ENCODE measurements at places on chromosomes 1 and 21. TPM values are rescaled to one million over a fixed set of nuclear protein-coding genes. Genes with fewer than 3 reads are reported as not detected.

CLCA1 gene
- not detected for total RNA-seq

TXNDC12 gene
- 37.5 TPM for total RNA-seq

MMP23B gene
- 0.79 TPM for total RNA-seq

IKBKE gene
- 72.7 TPM for total RNA-seq

IL6R gene
- 0.66 TPM for total RNA-seq

NLRP3 gene
- 0.44 TPM for total RNA-seq

GRCh38 chr1:168084396-168085231 is 52.1 kb downstream of the GPR161 start:
- DNase-seq = peak; percentile 77

DNA sequence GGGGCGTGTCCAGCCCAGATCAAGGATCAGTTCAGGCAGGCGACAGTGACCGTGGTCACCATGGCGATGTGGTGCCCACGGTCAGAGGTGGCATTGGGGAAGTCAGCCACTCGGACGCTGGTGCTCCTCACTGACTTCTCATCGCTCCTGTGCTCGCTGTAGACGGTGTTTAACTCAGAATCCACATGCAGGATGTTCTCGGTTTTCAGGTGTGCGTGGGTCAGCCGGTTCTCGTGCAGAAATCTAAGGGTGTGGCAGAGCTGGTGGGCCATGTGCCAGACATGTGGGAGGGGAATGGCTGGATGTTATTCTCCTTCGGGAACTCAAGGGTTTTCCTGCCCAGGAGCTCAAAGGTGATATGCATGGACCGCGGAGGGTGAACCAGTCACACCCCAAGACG is 11.7 kb downstream of the OR2AJ1 start:
- no peak for DNase-seq

GRCh38 chr1:180640531-180640949 is 8.7 kb downstream of the XPR1 start:
- no peak for DNase-seq

GRCh38 chr1:77415579-77415978 is 133.8 kb downstream of the AK5 start:
- no peak for DNase-seq

GRCh38 chr1:5973771-5974170 is 18.5 kb downstream of the NPHP4 start:
- no peak for DNase-seq

- no peak for DNase-seq
Measured at GRCh38 chr1:205969229-205969628, 26.0 kb upstream of the SLC26A9 start.

DNA sequence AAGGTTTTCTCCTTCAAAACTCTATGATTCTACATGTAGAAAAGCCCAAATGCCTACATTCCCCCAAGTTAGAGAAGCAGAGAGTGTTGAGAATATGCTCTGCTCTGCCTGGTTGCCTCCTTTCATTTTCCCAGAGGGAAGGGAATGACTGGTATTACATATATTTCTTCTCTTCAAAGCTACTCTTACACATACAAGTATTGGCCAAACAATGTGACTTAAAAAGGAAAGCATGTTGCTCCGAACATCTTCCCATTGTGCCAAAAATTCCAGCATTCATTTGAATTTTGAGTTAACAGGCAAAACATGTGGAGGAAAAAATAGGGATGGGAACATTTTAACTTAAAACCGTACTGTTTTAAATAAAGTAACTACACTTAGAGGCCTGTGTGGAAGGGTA is 125.2 kb downstream of the COQ8A start:
- no peak for DNase-seq

DNA sequence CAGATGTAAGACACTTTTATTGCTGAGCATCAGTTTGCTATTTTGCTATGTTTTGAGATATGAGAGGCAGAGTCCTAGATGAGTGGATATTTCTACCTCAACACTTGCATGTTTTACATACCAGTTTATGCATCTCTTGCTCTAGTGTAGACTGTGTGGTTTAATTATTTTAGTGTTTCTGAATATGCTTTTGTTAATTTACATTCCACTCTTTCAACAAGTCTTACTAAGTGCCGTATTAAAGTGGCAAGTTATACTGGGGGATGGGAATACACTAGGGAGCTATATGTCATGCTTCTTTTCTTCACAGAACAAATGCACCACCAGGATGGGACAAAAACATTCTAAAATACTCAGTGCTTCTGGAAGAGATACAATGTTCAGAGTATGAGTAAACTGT is 507.7 kb upstream of the PRMT6 start:
- DNase-seq = no peak

DNA sequence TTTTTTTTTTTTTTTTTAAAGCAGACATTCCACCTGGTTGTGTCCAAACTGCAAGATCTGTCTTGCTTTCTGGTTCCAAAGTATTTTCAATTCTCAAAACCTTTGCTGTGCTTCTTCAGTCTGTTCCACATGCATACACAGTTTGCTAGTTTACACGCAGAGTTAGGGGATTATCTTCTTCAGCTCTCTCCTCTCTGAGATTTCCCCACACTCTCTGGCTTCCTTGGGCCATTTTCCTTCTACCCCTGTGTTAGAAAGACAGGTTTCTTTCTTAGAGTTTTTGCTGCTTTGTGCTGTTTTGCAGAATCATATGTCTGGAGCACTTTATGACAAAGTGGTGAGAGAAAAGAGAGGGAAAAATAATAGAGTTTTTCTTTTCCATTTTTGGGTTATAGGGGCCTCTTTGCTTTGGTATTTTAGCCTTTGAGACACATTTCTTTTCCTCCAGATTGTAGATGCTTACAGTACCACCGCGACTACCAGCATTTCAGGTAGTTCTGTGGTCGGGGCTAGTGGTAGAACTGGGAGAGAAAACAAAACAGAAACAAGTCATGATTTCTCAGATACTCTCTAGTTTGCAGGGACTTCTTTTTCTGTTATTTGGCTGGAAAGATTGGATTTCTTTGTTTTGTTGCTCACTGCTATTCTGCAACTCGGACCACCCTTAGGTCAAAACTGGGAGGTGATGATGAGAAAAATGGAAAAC is 66.3 kb downstream of the RABGAP1L start:
- DNase-seq = peak; percentile 70

GRCh38 chr1:64527165-64527564 is 57.2 kb downstream of the CACHD1 start:
- no peak for DNase-seq

DNA sequence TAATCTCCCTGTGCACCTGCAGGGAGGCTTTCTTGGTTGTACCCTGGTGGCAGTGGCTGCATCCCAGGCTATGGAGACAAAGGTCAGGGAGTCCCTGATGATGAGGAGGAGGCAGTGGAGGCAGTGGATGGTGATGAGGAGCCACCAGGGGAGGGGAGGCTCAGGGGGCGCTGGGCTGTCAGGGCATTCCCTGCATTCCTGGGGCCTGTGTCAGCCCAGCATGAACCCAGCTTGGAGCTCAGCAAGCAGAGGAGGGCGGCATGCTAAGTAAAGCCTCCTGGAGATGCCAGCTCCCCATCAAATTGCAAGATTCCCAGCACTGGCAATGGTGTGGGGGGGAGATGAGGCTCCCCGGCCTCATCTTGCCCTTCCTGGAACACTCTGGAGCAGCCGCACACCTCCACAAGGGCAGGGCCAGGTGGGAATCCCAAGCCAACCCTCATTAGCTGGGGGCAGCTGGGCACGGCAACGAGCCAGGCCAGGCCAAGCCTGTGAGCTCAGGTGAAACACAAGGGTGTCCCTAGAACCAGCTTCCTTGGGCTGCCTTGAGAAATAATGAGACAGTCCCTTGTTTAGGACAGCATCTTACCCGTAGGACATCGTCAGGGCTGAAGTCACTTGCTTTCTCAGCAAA is 469.5 kb downstream of the MATN1 start:
- no peak for DNase-seq

DNA sequence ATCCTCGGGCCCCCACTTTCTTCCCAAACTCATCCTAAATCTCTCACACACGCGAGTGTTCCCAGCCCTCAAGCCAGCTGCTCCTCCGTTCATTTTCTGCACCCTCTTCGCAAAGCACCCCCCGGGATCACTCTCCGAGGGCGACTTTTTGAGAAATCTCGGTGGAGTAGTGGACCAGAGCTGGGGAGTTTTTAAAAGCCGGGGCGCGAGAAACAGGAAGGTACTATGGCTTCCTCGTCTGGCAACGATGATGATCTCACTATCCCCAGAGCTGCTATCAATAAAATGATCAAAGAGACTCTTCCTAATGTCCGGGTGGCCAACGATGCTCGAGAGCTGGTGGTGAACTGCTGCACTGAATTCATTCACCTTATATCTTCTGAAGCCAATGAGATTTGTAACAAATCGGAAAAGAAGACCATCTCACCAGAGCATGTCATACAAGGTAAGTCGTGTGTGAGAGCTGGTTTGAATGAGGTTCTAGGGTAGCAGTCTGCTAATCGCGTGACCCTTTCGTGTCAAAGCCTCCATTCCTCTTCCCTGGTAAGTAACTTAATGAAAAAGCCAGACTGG is 800 bp downstream of the DR1 start:
- DNase-seq = peak; percentile 63

DNA sequence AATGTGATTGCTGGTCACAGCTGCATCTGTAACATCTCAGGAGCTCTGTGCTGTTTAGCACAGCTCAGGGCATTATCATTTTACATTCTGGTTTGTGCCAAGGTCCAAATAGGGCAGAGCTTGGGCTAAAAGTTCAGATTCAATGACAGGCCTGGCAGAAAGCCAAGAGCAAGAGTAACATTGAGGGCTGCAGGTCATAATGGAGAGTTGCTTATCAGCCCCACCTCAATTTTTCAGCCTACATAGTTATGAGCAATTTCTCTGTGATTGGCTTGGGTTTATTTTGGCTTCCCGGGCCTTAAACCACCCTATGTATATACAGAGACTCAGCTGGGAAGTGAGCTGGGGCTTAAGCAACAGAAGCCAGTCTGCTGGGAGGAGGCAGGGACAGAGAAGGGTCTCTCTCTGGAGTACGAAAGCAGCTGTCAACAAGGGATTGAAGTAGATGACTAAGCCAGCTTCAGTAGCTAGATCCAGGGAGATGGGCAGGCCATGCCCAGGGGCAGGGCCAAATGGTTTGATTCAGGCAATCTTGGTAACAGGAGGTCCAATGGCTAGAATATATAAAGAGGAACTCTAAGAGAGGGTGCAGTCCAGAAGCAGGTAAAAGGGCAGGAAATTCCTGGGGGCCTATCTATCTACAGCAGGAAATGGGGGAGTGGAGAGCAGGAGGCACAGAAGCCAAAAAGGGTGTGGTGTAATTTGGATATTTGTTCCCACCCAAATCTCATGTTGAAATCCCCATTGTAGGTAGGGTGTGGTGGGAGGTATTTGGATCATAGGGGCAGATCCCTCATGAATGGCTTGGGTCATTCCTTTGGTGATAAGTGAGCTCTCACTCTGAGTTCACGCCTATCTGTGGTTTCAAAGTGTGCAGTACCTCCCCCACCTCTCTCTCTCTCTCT is 49.0 kb downstream of the BRINP2 start:
- no peak for DNase-seq

DNA sequence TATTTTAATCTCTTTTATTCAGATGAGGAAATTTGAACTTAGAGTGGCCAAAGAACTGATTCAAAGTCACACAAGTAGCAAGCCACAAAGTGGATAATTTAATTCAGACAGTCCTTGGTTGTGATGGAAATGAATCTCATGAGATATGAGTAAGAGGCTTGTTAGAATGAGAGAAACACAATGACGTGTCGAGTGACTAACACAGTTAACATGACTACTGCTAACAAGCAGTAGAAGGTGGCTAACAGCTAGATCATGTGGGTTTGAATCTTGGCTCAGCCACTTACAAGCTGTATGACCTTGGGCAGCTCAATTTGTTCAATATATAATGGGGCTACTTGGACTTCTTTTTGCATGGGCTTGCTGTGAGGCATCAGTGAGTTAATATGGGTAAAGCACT is 104.5 kb upstream of the LMO4 start:
- no peak for DNase-seq

GRCh38 chr1:85936470-85936869 is 220.1 kb downstream of the COL24A1 start:
- DNase-seq = no peak

- no peak for DNase-seq
Measured at GRCh38 chr1:241715956-241716355, 63.9 kb downstream of the WDR64 start.

GRCh38 chr1:165632152-165632469 is 1.1 kb downstream of the MGST3 start:
- no peak for DNase-seq

- DNase-seq = no peak
Measured at GRCh38 chr1:25020851-25021590, 90.9 kb upstream of the RUNX3 start.

DNA sequence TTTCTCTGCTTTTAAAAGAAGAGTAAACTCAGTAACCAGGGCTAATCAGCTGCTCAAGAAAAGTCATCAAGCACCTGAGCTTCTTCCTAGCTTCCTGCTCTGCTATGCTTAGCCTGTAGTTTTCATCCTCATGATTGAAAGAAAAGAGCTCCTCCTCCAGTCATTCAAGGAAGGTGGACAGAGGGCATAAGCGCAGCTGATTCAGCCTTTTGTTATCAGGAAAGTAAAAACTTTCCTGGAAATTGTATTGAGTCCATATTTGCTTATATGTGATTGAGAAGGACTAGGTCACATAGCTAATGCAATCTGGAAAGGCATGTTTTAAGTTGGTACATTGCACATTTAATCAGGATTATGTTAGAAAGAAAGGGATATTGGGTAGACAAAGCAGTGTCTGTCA is 8.5 kb upstream of the BACH1 start:
- DNase-seq = no peak
